ENCODE measurements at places on chromosomes 1 and 21. TPM values are rescaled to one million over a fixed set of nuclear protein-coding genes. Genes with fewer than 3 reads are reported as not detected.

Gene PCP4
- not detected for total RNA-seq

Gene AGT
- not detected for total RNA-seq

- peak; percentile 81 for DNase-seq
These were observed 82.2 kb upstream of the BMP8A start for GRCh38 chr1:39409055-39409816.

DNA sequence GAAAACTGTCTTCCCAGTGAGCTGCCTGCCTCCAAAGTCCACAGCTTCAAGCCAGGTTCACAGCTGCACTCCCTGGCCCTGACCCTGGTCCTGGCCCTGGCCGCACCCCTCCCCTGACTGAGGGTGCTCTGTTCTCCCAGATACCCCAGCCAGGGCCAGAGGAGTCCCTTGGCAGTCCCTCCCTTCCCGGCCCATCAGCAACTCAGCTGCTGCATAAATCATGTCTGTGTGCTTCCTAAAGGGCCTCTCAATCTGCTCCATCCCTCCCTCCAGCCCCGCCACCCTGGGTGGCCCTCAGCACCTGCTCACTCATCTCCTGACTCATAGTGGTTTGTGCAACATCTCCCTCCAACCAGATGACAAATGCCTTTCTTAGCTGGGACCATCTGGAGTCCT, 24.8 kb upstream of the C1orf174 start:
- DNase-seq = no peak

GRCh38 chr1:76833151-76833550, 34.1 kb upstream of the ST6GALNAC5 start:
- DNase-seq = no peak

Data from endodermal cell (in vitro differentiated cells).